Activated CD8-positive, alpha-beta memory T cell treated with anti-CD3 and anti-CD28 coated beads, Interleukin-2, amount 50 U/mL, for 48 hours (primary cell): ENCODE measurements at places on chromosomes 4 and X.

- DNase-seq, result no peak
These were observed 36.8 kb downstream of the FABP2 start for GRCh38 chr4:119284876-119285780.

GRCh38 chr4:146959692-146960091 is 14.0 kb upstream of the TTC29 start:
- DNase-seq, result no peak

DNA sequence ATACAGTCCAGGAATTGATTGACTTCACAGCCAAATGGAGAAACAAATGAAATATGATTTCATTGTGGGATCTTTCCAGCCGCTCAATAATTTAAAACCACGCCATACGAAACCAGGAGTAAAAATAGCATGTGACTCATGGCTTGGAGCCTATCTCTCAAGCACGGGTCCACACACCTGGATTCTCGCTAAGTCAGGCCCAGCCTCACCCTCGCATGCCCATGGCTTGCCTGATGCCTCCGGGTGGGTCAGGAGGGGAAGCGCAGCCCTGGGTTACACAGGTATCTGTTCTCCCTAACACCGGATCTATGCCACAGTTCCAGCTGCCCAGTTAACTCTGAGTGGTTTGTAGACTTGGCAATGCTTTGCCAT is 5.6 kb upstream of the ABLIM2 start:
- no peak for DNase-seq

DNA sequence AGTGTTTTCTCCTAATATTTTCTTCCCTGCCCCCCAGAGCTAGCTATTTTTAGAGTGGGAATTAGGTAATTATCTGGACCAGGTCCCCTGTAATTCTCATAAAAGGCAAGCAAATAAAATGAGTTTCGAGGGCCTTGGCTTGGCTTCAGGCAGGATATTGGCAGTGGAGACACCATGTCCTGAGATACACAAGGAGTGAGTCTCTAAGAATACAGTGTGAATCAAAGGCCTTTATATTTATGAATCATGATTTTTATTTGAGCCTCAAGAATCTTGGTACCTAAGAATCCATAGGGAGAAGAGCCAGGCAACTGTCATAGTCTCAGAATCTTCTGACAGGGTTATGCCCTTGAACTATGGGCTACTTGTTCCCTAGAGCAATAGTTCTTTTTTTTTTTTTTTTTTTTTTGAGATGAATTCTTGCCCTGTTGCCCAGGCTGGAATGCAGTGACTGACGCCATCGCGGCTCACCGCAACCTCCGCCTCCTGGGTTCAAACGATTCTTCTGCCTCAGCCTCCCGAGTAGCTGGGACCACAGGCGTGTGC is 205.4 kb downstream of the LDB2 start:
- no peak for DNase-seq

GRCh38 chrX:139949703-139950102 is 15.6 kb downstream of the CXorf66 start:
- no peak for DNase-seq

GRCh38 chrX:153381684-153382532 is 19.2 kb downstream of the PNMA6E start:
- no peak for DNase-seq

- no peak for DNase-seq
These were observed 48.8 kb upstream of the RELL1 start for GRCh38 chr4:37734989-37735388.

- DNase-seq, result no peak
These were observed 325.9 kb downstream of the NR3C2 start for GRCh38 chr4:148116264-148116663.

GRCh38 chrX:140724736-140725135 is 15.2 kb downstream of the LINC00632 start:
- no peak for DNase-seq

GRCh38 chrX:1455948-1456280 is 3.2 kb upstream of the ASMTL start:
- DNase-seq, result peak; percentile 17

- DNase-seq, result no peak
These were observed 496.1 kb upstream of the DIPK2B start for GRCh38 chrX:45696736-45697135.

GRCh38 chr4:41209187-41209586 is 5.2 kb downstream of the APBB2 start:
- no peak for DNase-seq

DNA sequence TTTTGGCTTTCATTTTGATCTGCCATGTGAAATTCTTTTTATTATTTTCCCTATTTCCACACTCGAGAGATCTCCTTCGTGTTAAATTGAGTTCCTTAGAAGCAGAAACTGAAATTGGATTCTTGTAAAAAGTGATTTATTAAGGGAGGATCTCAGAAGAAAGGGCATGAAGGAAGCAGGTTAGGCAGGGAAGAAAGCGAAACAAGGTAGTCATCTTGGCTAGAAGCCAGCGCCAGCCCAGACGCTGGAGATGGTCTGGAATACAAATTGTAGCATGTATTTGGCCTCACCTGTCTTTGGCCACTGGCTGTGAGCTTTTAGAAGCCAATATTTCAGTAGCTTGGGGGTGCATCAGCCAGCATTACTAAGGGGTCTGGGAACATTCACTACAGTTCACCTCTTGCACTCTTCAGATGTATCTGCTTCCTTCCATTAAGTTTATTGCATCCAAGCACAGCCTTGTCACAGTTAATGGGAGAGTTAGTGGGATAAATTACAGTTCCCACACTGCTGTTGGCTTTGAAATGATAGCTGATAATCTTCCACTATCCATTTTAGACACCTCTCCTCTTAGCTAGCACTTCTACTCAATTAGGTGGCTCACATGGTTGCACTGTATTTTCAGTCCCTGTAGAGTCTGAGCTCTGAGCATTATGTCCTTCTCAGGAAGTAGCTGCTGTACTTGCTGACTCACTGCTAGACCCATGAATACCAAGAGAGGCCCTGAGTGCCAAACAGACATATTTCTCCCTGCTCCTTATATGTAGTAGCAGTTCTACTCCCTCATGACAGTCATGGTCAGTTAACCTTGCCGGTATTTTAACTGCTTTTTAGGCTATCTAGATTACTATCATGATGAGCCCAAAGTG is 14.6 kb downstream of the GRXCR1 start:
- DNase-seq, result no peak

- DNase-seq, result no peak
These were observed 5.9 kb downstream of the MAGEA11 start for GRCh38 chrX:149717803-149718202.

GRCh38 chrX:132292793-132293192 is 73.5 kb upstream of the RAP2C start:
- no peak for DNase-seq

DNA sequence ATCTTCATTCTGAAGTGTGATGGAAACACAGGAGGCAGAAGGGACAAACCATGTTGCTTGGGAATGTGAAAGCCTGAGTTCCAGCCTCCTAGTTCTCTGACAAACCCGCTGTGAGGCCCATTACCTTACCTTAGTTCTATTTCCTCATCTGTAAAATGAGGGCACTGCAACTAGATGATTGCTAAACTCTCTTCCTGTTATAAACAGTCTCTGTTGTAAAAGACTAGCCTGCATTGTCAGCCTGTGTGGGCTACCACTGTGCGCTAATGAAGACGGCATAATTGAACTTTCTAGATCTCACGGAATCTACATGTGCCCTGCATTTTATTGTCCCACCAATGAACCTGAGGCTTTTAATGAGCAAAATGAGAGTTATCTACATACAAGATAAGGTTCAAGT is 147.2 kb downstream of the AFF2 start:
- no peak for DNase-seq

DNA sequence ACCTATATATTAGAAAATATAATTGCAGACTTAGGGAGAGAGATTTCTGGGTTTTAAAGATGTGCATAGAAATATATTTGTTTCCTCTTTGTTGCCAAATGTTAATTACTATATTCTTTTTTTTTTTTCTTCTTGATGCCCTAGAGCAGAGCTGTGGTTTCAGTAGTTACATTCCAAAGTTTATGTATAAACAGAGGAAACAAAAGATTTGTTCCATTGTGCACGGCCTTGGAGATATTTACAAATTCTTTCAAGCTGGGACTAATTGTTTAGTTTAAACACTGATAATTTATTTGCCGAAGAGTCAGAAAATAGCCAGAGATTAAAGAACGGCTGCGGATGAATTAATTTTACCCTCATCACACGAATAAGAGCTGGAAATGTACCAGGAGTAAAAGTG is 85.1 kb downstream of the USP46 start:
- no peak for DNase-seq

GRCh38 chrX:55130481-55130880 is 41.7 kb downstream of the PAGE2 start:
- DNase-seq, result no peak

GRCh38 chr4:174580597-174580996 is 58.3 kb upstream of the HPGD start:
- DNase-seq, result no peak

DNA sequence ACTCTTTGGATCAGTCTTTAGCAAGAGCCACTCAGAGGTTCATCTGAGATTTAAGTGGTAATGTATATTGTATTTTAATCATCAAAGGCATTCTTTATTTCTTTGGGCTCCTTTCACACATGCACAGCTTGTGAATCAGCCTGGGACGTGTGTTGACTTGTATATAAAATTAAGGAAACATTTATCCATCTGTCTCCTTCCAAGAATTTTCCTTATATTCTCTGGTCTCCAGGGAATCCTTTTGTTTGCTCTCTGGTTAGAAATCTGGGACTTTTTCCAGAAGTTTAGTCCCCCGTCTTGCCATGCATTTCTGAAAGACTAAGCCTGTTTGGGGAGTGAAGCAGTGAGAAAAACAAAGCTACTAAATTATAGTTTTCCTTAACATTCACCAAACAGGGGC is 212.3 kb downstream of the DCAF12L2 start:
- no peak for DNase-seq

- DNase-seq, result no peak
These were observed 447 bp downstream of the PDZD11 start for GRCh38 chrX:70289168-70289792.

GRCh38 chrX:1535241-1536041 is 1.5 kb downstream of the P2RY8 start:
- peak; percentile 78 for DNase-seq

DNA sequence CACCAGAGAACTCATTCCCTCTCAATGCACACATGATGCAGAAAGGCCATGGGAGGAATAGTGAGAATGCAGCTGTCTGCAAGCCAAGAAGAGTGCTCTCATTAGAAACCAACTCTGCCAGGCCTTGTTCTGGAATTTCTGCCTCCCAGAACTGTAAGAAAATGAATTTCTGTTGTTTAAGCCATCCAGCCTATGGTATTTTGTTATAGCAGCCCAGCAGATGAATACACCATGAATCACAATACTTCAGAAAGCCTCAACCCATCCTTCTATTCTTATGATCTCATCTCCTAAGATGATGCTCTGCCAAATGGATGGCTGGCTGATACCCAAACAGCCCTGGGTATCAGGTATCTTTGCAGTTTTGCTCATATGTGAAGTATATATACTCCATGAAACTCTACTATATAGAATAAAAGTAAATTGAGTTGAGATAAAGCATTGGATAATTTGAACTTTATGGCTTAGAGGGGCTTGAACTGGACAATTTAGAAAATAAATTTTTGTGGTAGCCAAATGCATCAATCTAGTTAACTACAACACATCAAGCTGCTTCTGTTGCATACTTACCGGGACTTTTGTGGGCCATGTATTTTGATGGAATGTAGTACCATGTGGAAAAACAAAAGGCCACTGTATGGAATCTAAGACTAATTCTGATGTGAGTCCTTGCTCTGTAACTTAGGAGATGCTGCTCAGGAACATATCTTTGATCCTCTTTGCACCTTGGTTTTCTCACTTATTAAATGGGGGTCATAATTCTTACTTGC is 245.9 kb downstream of the HS3ST1 start:
- no peak for DNase-seq

GRCh38 chrX:155767051-155767875 is 113.9 kb upstream of the VAMP7 start:
- no peak for DNase-seq

GRCh38 chr4:155039162-155039561 is 169.3 kb upstream of the NPY2R start:
- no peak for DNase-seq

DNA sequence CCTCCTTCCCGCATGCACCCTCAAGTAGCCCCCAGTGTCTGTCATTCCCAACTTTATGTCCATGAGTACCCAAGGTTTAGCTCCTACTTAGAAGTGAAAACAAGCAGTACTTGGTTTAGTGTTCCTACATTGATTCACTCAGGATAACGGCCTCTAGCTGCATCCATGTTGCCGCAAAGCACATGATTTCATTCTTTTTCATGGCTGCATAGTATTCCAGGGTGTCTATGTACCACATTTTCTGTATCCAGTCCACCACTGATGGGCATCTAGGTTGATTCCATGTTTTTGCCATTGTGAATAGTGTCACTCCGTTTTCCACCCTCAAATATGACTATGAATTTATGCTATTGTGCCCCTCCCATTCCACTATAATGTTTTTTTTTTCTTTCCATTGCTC is 130.5 kb upstream of the MXRA5 start:
- DNase-seq, result no peak

- DNase-seq, result no peak
These were observed 114.0 kb upstream of the VEGFC start for GRCh38 chr4:176906709-176907108.

GRCh38 chr4:86035688-86036087 is 324.2 kb downstream of the MAPK10 start:
- no peak for DNase-seq

DNA sequence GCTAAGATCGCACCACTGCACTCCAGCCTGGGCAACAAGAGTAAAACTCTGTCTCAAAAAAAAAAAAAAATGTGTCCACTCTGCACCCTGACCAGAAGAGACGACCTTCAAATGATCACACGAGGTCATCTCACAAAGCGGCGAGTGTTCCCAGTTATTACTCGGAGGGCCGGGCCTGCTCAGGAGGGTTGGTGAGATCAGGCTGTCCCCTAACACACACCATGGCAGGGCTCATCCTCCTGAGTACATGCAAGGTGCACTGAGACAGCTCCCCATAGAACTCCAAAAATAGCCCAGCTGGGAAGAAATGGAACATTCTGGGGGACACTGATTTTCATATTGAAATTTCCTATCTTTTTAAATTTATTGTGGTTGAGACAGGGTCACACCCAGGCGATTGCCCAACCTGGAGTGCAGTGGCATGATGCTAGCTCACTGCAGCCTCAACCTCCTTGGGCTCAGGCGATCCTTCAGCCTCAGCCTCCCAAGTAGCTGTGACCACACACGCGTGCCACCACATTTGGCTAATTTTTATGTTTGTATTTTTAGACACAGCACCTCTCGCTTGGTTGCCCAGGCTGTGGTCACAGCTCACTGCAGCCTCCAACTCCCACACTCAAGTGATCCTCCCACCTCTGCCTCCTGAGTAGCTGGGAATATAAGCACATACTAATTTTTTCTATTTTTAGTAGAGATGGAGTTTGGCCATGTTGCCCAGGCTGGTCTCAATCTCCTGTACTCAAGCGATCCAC is 51.5 kb downstream of the DHRSX start:
- DNase-seq, result no peak

DNA sequence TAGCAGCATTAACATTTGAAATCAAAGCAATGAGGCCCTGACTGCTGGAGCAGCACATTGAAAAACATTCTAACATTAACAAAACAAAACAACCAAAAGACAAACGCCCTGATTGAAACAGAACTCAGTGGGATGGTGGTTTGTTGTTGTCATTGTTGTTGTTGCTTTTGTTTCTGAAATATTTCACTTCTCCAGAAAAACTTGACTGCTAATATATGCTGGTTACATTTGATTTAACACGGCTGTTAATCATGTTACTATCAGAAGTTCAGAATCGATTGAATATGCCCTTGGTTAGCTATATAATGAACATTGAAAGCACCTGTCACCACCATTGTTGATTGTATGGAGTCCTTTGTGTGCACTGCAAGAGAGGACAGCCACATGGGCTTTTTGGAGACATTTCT is 790.4 kb upstream of the GALNTL6 start:
- no peak for DNase-seq
